ENCODE measurements at places on chromosomes 13 and 19.

GRCh38 chr13:74040200-74040599 is 94.0 kb downstream of the KLF12 start:
- DNase-seq, result peak; percentile 20

DNA sequence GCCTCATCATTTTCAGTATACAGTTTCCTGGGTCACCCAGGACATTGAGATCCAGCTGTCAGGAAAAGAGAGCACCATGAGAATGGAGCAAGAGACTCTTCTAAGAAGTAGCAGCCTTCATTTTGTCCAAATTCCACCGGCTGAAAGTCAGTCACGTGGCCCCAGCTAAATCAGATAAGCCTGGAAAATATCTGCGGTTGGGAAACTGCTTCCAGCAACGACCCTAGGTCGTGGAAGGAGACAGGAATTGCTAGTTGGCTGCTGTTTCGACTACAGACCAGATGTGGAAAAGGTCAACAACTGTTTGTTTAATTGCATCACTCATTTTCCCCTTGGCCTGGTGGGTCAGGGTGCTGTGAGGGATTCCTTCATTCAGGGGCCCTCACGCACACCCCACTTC is 107.0 kb downstream of the ZNF536 start:
- DNase-seq, result no peak

- no peak for DNase-seq
These were observed 2.6 kb upstream of the EBPL start for GRCh38 chr13:49693877-49694276.

GRCh38 chr19:56983171-56983570 is 136.6 kb upstream of the USP29 start:
- no peak for DNase-seq

DNA sequence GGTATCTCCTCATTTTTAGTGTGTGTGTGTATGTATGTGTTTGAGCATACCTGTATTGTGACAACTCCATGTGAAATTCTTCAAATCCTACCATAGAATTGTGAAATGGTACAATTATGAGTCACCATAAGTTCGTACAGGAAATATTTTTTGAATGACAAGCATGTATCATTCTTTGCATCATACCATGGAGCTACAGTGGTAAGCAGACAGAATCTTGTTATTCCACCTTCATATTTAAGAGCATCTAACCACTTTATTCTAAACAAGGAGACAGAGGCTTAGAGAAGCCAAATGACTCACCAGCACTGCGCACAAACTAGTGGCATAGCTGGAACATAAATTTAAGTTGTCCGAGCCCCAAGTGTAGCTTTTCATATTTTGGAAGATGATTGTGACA is 4.5 kb upstream of the EPSTI1 start:
- DNase-seq, result peak; percentile 76

- DNase-seq, result peak; percentile 92
These were observed at the start of gene FOXO1 for GRCh38 chr13:40666045-40666932. Gene FOXO1, minus strand, starts transcription at chr13:40666641. Its CDS starts 429 bp downstream, at chr13:40666212.

GRCh38 chr13:48253849-48254248 is 20.8 kb downstream of the ITM2B start:
- DNase-seq, result no peak

- no peak for DNase-seq
These were observed 4.2 kb upstream of the SBK2 start for GRCh38 chr19:55541091-55541490.

DNA sequence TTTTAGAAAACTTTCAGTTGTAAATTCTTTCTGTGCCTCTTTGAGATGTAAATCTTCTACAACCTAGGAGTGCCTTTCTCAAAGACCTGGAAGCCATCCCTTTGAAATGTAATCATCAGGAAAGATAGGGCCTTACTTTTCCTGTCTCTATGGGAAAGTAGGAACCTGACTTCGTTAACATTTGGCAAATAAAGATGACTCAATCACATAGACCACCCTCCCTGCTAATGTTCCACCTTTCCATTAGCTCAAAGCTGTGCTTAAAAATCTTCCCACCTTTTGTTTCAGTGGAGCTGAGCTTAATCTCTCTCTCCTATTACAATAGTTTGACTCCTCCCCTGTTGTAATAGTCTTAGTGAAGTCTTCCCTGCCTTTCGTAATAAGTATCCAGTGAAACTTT is 247.7 kb downstream of the OLFM4 start:
- no peak for DNase-seq

DNA sequence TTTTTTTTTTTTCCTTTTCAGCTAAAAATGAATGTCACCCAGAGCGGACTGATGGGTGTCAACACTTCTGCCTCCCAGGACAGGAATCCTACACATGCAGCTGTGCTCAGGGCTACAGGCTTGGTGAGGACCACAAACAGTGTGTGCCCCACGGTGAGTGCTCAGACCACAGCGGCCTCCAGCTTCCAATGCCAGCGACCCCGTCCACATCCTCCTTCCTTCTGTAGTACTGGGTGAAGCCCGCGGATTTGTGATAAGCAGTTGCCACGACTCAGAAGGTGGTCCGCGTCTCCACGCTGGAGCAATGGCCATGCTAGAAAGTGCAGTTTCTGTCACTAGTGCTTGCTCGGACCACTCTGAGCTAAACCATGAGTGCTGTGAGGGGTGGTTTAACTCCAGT is 6.0 kb downstream of the PROZ start:
- DNase-seq, result no peak

DNA sequence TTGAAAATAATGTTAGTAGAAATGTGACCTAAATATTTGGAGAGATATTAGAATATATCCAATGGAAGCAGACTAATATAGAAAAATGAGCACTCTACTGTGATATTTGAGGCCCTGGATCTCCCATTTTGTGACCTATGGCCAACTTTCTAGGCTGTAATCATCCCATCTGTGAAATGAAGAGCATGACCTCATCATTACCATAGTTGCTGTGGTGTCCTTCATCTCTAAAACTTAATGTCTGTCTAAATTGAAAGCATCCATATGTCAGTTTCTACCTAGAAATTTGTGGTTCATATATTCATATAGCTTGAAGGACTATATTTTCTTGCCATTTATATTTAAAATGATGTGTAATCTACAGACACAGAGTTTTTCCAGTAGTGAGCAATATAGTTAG is 41.6 kb downstream of the PAN3 start:
- DNase-seq, result no peak

GRCh38 chr13:112443191-112443994 is 67.2 kb downstream of the SPACA7 start:
- DNase-seq, result peak; percentile 18
